Epithelial cell of proximal tubule (primary cell): ENCODE measurements at places on chromosomes 12 and 14. TPM values are rescaled to one million over a fixed set of nuclear protein-coding genes. Genes with fewer than 3 reads are reported as not detected.

The SRRM4 gene
- total RNA-seq = under 0.01 TPM in 1 of 2 replicates, not detected in the other

The NIN gene
- total RNA-seq = 26.5 and 26.9 TPM in 2 replicates

The HIGD1C gene
- total RNA-seq = not detected in 2 replicates

The GALNT6 gene
- total RNA-seq = 32.4 and 72.7 TPM in 2 replicates

The TMTC1 gene
- 0.40 and 0.43 TPM in 2 replicates for total RNA-seq

The SUPT16H gene
- total RNA-seq = 74.7 and 107 TPM in 2 replicates

DNA sequence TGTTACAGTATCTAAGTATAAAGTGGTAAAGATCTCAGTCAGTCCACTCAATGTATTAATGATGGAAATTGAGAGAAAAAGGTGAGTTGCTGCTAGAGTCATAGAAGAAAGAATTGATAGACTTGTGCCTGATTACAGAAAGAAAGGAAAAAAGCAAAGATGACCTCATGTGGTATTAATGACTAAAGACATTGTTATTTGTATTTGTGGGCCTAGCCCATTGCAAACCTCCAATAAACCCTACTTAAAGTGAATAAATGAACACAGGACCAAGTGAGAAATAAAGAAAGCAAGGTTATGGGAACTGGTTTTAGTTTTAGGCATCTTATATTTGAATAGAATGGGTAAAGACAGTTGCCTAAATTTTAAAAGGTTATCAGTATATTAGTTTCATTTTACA is 105.5 kb downstream of the SYT1 start:
- DNase-seq = no peak

DNA sequence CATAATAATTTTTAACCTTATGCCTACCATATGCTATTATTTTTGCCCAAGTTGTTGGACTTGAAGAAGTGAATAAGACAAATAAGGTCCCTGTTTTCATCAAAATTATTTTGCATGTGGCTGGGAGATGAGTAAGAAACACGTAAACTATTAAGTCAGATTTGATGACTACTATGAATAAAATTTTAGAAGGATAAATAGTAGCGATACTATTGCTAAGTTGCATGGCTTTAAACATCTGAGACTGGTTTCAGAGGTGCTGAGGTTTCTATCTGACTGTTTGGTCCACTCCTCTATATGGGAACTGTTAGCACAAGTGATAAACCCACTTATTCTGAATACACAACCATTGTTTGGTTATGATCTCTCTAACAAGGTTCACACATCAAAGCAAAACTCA is 674.3 kb upstream of the MDGA2 start:
- no peak for DNase-seq

- DNase-seq = no peak
Measured at GRCh38 chr14:21057803-21058675, at the start of gene RNASE8. Gene RNASE8, plus strand, starts transcription at chr14:21057822. Its CDS starts 71 bp downstream, at chr14:21057893.

DNA sequence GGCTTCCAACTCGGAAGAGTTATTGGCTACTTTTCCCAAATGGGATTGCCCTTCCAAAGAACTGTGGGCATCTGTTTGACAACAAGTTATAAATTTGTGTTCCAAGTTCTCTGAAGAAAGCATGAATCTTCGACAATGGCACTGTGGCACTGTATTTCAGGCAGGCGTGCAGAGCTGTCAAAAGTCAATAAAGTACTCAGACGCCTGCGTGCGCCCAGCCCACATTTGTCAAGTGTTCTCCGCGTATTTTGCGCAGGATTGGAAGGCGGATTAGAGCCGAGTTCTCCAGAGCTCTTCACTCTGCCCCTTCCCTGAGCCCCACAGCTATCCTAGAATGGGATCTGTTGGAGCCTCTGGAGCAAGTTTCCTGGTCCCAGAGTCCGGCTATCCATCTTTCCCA is 103.2 kb downstream of the SLC25A47 start:
- no peak for DNase-seq

DNA sequence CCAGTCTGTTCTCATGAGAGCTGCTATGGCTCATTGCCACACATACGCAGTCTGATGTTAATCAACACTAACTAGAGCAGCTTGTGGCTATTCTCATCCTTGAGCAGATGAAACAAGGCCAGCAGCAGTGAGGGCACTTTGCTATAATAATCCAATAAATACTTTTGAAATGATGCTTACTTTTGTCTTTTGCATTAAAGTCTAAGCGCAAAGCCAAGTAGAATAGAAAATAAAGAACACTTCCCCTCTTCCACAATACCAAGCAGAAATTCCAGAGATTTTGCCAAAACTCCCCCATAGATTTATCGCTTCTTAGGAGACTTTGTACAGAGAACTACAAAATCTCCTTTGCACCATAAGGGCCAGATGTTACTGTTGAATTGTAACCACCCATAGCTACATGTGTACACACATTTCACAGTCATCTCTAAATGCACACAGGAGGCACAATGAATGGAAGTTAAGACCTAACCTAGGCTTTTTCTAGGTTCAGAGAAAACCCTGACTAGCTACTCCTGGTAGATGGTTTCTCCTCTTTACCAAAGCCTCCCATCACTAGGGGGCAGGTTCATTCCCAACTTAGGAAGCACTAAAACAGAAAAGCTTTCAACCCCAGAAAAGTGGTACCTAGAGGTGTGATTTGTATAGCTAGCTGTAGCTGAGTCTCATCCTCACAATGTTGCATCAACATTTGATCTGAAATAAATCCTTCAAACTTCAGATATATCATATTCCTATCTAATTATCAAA is 119.3 kb downstream of the HMGA2 start:
- DNase-seq = no peak

- DNase-seq = no peak
Measured at GRCh38 chr12:95538656-95539055, 12.6 kb downstream of the USP44 start.

DNA sequence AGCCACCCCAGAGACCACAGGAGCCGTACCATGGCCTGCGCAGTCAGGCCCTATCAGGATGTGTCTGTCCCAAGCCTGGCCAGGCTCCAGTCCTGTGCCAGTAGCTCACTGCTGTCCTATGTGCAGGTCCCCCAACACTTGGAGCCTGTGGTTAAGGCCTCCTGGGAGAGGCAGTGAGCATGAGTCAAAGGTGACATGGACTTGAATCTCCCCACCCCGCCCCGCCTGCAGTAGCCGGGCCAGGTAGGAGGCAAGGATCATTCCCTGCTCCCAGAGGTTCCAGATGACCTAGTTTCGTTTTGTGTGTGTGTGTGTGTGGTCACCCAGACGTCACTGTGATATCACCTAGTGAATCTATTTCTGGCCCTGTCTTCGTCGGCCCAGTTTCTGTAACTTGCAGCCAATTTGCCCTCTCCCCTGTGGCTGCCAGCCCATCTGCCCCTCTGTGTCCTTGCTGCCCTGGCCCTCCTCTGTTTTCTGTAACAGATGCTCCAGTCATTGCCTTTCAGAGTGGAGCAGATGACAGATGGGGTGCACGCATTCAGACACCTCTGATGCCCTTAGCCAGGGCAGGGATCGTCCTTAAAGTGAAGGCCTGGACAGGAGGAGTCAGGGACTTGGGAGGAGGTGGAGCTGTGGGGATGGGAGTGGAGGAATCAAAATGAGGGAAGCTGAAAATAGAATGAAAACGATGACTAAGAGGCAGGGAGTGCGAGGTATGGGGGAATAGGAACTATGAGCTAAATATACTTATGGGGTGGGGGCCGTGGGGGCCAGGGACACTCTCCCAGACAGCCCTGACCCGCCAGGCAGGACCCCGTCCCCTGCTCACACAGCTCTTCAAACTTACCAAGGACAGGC is 37.4 kb downstream of the SLC6A12 start:
- DNase-seq = no peak

DNA sequence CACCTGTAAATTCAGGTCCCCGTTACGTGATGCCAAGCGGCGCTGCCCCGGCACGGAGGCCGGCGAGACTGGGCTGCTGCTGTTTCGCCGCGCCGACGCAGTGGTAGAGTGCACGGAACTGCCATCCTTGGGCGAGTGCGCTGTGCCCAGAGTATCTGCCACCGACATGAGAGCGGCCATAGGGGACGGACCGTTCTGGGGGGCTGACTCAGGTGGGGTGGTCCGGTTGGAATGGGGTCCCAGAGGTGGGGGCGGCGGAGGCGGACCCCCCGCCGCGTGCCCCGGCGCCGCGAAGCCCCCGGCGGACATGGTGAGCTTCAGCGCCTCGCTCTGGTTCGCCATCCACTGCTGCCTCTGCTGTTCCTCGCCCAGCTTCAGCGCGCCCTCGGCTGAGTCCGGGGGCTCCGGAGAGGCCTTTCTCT is 2.8 kb downstream of the IRF2BPL start:
- DNase-seq = no peak

DNA sequence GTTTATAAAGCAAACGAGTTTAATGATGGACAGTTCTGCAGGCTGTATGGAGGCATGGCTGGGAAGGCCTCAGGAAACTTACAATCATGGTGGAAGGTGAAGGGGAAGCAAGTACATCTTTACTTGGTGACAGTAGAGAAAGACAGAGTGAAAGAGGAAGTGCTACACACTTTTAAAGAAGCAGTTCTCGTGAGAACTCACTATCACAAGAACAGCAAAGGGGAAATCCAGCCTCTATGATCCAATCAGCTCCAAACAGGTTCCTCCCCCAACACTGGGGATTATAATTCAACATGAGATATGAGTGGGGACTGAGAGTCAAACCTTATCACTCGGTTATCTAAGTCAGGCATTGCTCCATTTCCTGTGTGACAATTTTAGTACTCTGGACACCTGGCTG is 189.9 kb upstream of the CNTN1 start:
- DNase-seq = no peak

DNA sequence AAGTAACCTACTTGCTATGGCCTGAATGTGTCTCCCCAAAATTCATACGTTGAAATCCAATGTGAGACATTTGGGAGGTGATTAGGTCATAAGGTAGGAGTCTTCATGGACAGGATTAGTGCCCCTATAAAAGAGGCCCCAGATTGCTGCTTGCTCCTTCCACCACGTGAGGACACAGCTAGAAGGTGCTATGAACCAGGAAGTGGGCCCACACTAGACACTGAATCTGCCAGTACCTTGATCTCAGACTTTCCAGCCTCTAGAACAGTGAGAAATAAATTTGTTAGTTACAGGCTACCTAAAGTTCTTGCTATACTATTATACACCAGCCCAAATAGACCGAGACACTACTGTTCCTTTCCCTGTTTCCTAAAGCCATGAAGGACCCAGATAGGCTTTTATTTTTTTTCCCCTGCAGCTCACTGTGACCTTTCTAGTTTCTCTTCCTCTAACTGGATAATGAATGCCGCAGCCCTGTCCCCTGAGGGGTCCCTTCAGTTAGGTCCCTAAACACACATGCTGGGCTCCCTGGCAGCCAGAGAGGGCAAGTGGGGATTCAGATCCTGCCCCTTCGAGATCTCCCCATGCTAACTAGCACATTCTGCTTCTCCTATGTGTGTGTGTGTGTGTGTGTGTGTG is 19.3 kb downstream of the SLC25A3 start:
- DNase-seq = no peak

DNA sequence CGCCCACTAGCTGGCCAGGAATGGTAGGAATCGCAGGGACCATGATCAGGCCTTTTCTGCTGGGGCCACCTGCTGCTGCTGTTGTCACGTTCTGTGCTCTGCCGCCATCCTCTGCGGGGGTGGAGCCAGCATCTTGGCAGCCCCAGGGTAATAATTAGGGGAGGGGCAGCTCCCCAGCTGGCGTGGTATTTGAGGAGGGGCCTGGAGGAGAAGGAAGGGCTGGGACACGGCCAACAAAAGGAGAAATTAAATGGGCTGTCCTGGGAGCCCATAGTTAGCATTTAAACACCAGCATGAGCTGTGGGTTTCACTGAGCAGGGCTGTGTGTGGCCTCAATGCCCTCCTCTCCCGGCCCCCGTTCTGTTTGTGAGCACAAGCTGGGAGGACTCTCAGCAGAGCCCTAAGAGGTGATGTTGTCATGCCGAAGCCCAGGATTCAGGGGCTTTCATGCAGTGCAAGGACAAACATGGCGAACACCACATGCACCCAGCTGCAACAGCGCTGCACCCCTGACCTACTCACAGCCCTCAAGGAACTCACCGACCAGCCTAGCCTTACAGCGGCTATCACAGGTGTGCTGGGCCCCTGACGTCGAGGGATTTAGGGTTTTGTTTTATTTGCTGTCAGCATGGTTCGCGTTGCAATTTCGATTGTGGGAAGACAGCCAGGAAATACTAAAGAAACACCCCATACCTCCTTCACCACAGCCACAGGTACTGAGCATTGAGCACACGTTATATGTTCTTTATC is 324.3 kb downstream of the CACNA1C start:
- no peak for DNase-seq

- DNase-seq = no peak
Measured at GRCh38 chr12:125105600-125105999, 40.4 kb downstream of the AACS start.

- DNase-seq = no peak
Measured at GRCh38 chr12:9332564-9332963, 124.4 kb upstream of the PZP start.

GRCh38 chr12:14402697-14403096 is 37.2 kb downstream of the ATF7IP start:
- DNase-seq = no peak
